GM23338 (cell line): ENCODE measurements at places on chromosomes 4 and X.

DNA sequence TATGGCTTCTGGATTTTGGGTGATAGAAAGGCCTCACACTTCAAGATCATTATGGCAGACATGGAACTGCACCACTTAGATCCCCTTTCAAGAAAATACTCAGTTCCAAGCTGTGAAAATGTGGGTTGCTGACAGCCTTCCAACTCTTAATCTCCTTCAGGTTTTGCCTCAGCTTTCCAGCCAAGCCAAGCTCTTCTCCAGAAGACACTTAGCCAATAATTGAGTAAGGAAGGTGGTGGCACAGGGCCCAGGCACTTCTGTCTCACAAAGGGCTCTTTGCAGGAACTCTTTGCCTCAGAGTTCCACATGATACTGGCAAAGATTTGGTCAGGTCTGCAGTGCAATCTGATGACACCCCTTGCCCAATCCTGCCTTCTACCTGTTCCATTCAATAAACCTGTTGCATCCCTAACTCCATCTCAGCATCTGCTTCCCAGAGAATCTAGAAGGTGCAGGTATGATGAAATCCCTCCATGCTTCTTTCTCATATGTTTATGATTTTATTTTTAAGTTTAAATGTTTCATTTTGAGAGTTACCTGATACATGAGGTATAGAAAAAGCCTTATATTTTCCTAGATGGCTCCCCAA, 30.6 kb downstream of the ANXA5 start:
- no peak for DNase-seq

DNA sequence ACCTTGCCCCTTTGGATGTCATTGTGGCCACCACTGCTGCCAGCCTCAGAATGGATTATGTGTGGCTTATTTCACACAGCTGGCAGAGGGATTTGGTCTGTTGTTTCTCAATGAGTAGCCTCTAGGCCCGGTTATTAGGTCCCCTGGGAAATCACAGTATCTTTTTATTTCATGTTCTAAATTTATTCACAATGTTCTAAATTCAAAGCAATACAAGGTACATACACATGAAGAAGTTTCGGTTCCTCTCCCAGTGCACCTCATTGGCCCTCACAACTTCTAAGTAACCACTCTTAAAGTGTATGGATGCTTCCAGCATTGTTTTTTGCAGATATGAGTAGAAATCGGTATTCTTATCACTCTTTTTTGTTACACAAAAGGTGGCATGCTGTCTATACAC, 262.7 kb downstream of the RCHY1 start:
- no peak for DNase-seq

DNA sequence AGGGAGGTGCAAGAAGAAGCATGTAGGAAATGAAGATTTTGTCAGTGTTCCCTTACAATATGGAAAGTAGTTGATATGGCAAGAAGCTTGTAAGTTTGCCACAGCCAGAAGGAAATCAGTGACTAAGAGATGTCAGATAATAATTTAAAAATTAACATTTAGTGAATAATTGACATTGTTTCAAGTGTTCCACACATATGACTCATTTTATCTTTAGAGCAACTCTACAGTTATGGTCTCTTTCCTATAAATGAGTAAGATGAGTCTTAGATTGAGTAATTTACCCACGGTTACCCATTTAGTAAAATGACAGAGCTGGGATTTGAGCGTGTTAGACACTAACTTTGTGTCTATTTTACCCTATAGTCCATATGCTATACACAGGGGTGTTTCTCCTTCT, 300.3 kb upstream of the IRS4 start:
- no peak for DNase-seq

- DNase-seq, result no peak
Measured at GRCh38 chrX:79146640-79147390, 2.3 kb downstream of the GPR174 start.

DNA sequence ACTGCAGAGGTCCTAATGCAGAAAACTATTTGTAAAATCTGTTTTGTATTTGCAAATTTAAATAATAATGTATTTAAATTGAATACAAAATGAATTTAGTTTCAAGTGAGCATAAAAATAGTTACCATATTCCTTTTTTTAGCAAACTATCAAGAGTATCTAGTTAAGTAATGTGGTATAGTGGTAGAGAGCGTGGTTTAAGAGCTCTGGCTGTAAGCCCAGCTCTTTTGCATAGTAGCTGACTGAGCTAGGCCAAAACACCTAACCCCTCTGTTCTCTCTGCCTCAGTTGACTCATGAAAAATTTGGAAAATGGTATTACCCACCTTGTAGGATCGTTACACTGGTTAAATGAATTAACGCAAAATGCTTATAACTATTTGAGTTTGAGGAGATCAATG, 18.1 kb upstream of the ADAD1 start:
- no peak for DNase-seq

DNA sequence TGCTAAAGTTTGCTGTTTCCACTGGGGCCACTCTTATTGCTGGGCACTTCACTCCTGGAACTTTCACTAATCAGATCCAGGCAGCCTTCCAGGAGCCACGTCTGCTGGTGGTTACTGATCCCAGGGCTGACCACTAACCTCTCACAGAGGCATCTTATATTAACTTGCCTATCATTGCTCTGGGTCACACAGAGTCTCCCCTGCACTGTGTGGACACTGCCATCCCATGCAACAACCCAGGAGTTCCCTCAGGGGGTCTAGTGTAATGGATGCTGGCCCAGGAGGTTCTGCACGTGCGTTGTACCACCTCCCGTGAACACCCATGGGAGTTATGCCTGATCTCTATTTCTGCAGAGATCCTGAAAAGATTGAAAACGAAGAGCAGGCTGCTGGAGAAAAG, 41.8 kb upstream of the IQSEC2 start:
- no peak for DNase-seq

DNA sequence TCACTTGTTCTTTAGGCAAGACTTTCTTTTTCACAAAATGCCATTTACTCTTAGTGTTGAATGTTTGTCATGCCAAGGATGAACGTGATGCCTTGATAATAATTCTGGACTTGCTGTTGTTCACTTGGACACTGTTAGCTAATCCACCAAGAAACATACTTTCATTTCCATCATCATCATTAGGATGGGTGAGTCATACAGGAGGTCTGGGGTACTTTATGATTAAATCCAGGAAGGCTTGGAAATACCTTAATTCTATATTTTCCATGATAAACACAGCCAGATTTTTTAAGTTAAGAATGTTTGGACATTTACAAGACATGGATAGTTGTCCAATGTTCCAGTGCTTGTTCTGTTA, 260.7 kb upstream of the GIMD1 start:
- no peak for DNase-seq

GRCh38 chr4:3671571-3672464, 94.4 kb upstream of the ADRA2C start:
- DNase-seq, result no peak

DNA sequence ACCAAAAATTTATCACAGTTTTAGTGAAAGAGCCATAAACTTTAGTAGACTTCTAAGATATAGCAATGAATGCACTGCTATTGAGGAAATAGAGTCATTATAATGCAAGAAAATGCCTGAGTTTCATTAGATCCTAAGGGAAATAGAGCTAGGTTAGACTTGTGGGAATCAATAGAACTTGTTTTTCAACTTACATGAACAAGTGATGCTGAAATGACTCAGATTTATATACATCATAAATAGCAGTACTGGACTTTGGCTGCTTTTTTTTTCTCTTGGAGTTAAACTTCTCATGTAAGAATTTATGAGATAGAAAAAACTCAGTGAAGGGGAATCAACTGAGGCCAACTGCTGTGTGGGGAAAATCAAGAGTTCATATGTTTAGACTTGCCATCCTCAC, 216.5 kb upstream of the AADAT start:
- no peak for DNase-seq

- DNase-seq, result no peak
Measured at GRCh38 chr4:106707776-106708463, 328.2 kb downstream of the DKK2 start.

GRCh38 chrX:127030016-127030748, 210.7 kb downstream of the PRR32 start:
- no peak for DNase-seq

DNA sequence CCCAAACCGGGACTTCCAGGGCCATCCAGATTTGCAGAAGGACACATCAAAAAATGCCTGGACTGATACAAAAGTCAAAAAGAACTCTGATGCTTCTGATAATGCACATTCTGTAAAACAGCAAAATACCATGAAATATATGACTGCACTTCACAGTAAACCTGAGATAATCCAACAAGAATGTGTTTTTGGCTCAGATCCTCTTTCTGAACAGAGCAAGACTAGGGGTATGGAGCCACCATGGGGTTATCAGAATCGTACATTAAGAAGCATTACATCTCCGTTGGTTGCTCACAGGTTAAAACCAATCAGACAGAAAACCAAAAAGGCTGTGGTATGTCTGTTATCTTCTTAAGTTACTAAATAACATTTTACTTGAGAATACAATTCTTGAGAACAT, 9.2 kb downstream of the PLK4 start:
- no peak for DNase-seq

DNA sequence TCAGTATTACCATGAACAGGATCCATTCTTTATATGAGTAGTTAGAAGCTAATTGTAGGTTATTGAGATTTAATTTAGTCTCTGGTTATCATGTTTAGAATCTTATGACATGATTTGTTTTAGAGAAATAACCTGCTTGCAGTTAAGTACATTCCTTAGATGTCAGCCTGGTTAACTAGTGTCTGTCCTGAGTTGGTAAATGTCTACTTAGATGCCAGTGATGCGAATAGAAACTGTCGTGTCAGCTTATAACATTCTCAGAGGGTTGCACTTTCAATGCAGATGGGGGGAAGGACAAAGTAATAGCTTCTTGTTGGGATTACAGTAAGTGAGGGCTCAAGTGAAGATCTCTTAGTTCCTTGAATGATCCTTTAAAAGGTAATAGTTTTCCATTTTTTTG, 227.8 kb upstream of the SPRY1 start:
- no peak for DNase-seq

GRCh38 chr4:88007304-88008121, at the start of gene PKD2:
Gene PKD2 (plus strand): TSS chr4:88007635. CDS start chr4:88007734, 99 bp downstream.
- peak; percentile 88 for DNase-seq

GRCh38 chrX:137748827-137749226, 182.9 kb downstream of the ZIC3 start:
- no peak for DNase-seq

GRCh38 chr4:80461412-80461811, 125.9 kb downstream of the CFAP299 start:
- peak; percentile 64 for DNase-seq

- no peak for DNase-seq
Measured at GRCh38 chr4:155009288-155009687, 199.1 kb upstream of the NPY2R start.

DNA sequence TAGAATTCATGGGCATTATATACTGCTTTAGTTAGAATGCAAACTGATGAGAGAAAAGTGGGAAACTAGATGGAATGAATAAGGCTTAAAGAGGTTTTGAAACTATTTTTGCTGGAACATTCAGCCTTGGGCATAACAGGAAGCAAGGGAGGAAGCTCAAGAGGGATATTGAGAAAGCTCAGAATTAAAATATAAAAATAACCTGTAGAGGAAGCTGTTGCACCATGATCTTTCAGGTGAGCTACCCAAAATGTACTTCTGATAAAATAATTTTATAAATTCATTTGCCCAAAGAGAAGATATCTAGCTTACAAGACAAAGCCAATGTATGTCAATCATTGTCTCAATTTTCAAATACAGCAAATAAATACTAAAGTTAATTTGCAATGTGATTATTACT, 11.3 kb downstream of the GC start:
- peak; percentile 48 for DNase-seq

- no peak for DNase-seq
Measured at GRCh38 chr4:170979736-170980135, 833.5 kb upstream of the GALNTL6 start.
